Breast epithelium (tissue), 4 donors: ENCODE measurements at places on chromosomes 7 and 10. TPM values are rescaled to one million over a fixed set of nuclear protein-coding genes. Genes with fewer than 3 reads are reported as not detected.

DNA sequence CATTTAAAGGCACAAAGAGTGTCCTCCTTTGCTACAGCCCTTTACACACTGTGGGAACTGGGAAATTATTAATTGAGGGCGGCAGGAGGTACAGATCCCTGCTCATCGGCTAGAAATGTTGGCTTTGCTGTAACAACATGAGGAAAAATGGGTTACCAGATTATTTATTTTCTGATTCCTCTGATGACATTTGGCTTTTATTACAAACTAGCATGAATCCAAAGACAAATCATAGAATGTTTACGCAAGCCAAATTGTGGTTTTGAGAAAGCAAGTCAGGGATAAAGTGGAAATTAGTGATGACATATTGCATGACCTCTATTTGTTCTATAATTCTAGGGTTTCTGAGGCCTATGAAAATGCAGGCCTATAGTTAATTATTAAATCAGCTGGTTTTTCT, 126.1 kb upstream of the TMEM196 start:
- no peak for DNase-seq
- H3K27ac ChIP-seq, result no peak overlapping the region
- no peaks in the 10 kb centered on the region for H3K36me3 ChIP-seq
- no peaks in the 10 kb centered on the region for H3K27me3 ChIP-seq

DNA sequence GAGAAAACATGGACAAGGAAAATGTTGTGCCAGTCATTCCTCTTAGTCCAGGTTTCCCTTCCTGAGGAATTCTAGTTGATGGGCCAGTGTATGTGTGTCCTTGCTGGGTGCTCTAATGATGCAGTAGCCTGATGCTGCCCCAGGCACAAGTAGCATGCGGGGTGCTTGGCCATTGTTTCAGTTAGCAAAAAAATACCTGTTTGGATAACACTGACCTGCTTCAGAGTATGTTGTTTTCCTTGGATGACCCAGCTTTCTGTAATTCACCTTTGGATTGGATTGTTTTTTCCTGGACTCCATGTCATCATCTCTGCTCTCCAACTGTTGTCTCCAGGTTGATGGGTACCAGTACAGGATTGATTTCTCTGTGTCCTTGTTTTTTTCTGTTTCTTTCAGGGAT, 169.2 kb downstream of the SND1 start:
- no peaks in the 10 kb centered on the region for H3K27me3 ChIP-seq
- no peak overlapping the region for H3K4me3 ChIP-seq
- H3K27ac ChIP-seq, result no peak overlapping the region
- H3K36me3 ChIP-seq, result no peaks in the 10 kb centered on the region
- no peak for DNase-seq
- no peaks in the 10 kb centered on the region for H3K4me1 ChIP-seq

DNA sequence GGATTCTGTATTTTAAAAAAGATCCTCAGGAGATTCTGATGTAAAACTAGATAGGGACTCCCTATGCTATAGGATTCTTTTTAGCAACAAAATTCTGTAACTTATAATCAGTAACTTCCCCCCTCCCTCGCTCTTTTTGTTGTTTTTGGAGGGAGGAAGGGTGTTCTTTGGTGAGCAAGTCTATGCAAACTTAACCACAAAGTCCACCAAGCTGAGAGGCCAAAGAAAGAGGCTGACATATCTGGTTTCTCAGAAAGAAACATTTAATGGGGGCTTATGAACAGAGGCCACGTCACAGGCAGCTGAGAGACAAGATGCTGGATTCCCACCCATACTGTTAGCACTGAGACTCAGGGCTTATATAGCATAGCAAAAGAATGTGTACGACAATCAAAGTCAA, 14.3 kb upstream of the ABCB5 start:
- no peaks in the 10 kb centered on the region for H3K4me1 ChIP-seq
- H3K4me3 ChIP-seq, result no peak overlapping the region
- DNase-seq, result no peak
- H3K36me3 ChIP-seq, result no peaks in the 10 kb centered on the region
- H3K27me3 ChIP-seq, result no peaks in the 10 kb centered on the region

DNA sequence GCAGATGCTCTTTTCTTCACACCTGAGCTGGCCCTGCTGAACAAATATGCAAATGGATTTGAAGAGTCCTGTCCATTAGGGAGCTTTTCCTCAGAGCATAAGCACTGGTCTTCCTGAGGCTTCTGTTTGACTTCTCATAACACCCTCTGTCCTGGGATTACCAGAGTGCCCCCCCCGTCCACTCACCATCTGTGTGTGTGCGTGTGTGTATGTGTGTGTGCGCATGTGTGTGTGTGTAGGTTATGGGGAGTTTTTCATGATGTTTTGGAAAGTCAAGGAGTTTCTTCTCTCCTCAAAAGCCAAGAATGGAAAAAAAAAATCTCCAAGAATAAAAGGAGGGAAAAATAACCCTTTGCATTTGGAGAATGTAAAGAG, 57.7 kb upstream of the COMTD1 start:
- H3K4me1 ChIP-seq, result no peaks in the 10 kb centered on the region
- no peak overlapping the region for H3K4me3 ChIP-seq
- no peak for DNase-seq
- peak overlapping the region; percentile 87 for H3K27ac ChIP-seq
- no peaks in the 10 kb centered on the region for H3K27me3 ChIP-seq

- H3K27ac ChIP-seq, result no peak overlapping the region
- no peak for DNase-seq
- H3K4me3 ChIP-seq, result no peak overlapping the region
- no peaks in the 10 kb centered on the region for H3K4me1 ChIP-seq
- H3K36me3 ChIP-seq, result no peaks in the 10 kb centered on the region
These were observed 8.7 kb upstream of the BHLHA15 start for GRCh38 chr7:98202367-98203195.

- no peaks in the 10 kb centered on the region for H3K36me3 ChIP-seq
- peak overlapping the region; percentile 71 for H3K4me3 ChIP-seq
- peak overlapping the region; percentile 87 for H3K27ac ChIP-seq
- no peaks in the 10 kb centered on the region for H3K27me3 ChIP-seq
- H3K4me1 ChIP-seq, result peaks cover 5% of the 10 kb centered on the region
These were observed 25.9 kb downstream of the ZNF775 start for GRCh38 chr7:150404805-150405583.

DNA sequence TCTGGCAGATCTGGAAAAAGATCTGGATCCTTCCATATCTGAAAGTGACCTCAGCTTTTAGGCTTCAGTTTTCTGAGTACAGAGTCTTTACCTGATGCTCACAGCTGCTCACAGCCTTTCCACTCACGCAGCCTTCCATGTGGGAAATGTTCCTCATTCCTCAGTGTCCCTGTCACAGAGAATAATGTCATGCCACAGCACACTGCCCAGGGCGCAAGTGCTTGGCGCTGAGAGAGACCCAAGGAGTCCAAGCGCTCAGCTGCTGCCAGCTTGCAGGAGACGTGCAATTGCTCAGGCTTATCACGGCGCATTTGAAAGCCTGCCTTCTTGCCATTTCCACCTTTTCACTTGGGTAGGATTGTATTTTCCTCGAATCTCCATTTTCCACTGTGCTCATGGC, 271.9 kb upstream of the MKI67 start:
- no peak overlapping the region for H3K4me3 ChIP-seq
- no peak for DNase-seq
- H3K27me3 ChIP-seq, result no peaks in the 10 kb centered on the region
- no peaks in the 10 kb centered on the region for H3K4me1 ChIP-seq
- no peaks in the 10 kb centered on the region for H3K36me3 ChIP-seq

GRCh38 chr10:93838278-93838677, 55.5 kb upstream of the SLC35G1 start:
- no peak for DNase-seq
- no peaks in the 10 kb centered on the region for H3K27me3 ChIP-seq
- no peak overlapping the region for H3K27ac ChIP-seq
- H3K4me1 ChIP-seq, result no peaks in the 10 kb centered on the region
- no peaks in the 10 kb centered on the region for H3K36me3 ChIP-seq

DNA sequence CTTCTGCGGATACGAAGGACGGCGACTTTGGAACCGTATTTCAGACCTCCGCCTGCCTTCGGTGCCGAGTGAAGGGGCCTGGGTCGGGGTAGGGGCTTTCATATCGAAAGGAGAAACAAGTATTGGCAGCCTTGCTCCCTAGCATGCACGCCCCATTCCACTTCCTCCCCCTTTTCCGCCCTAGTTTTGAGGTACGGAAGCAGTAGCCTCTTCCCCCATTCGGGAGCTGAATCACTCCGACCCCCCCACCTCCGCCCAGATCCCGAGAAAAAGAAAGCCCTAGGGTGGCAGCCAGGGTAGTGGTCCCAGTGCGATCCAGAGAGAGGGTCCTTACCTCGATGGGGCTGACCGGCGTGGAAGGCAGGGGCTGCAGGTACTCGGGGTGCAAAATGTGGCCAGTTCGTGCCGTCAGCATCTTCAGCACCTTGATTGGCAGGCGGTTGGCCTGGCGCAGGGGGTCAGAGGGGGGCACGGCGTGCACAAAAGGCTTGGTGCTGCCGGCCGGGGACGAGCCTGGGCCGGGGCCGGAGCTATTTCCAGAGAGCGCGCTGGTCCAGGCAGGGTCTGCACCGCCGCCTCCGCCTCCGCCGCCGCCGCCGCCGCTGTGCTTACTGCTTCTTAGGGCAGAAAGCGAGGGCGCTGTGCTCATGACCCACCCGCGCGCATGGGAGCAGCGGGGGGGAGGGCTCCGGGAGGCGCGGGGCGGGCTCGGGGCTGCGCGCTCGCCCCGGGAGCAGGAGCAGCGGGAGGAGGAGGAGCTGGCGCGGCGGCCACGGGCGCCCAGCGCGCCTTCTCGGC, 594 bp downstream of the ZNF503 start:
- no peaks in the 10 kb centered on the region for H3K27me3 ChIP-seq
- no peaks in the 10 kb centered on the region for H3K36me3 ChIP-seq
- no peaks in the 10 kb centered on the region for H3K4me1 ChIP-seq
- peak overlapping the region; percentile 94 for H3K27ac ChIP-seq
- peak; percentile 56 for DNase-seq

GRCh38 chr7:97446361-97446760, 285.5 kb upstream of the TAC1 start:
- DNase-seq, result no peak
- H3K4me1 ChIP-seq, result no peaks in the 10 kb centered on the region
- H3K36me3 ChIP-seq, result no peaks in the 10 kb centered on the region
- no peaks in the 10 kb centered on the region for H3K27me3 ChIP-seq

GRCh38 chr7:140604760-140605159, 35.9 kb downstream of the DENND2A start:
- peaks cover 4% of the 10 kb centered on the region for H3K4me1 ChIP-seq
- H3K36me3 ChIP-seq, result no peaks in the 10 kb centered on the region
- DNase-seq, result no peak
- H3K27me3 ChIP-seq, result no peaks in the 10 kb centered on the region
- H3K4me3 ChIP-seq, result no peak overlapping the region
- no peak overlapping the region for H3K27ac ChIP-seq

- H3K4me3 ChIP-seq, result no peak overlapping the region
- DNase-seq, result no peak
- H3K27ac ChIP-seq, result no peak overlapping the region
- no peaks in the 10 kb centered on the region for H3K27me3 ChIP-seq
- no peaks in the 10 kb centered on the region for H3K36me3 ChIP-seq
These were observed 16.0 kb downstream of the PAPSS2 start for GRCh38 chr10:87675396-87676376.

GRCh38 chr7:76278540-76278939, 23.9 kb upstream of the HSPB1 start:
- no peak for DNase-seq
- no peaks in the 10 kb centered on the region for H3K27me3 ChIP-seq
- no peaks in the 10 kb centered on the region for H3K36me3 ChIP-seq
- no peak overlapping the region for H3K27ac ChIP-seq

GRCh38 chr10:127182161-127182560, 14.2 kb downstream of the INSYN2A start:
- no peaks in the 10 kb centered on the region for H3K4me1 ChIP-seq
- no peak for DNase-seq
- H3K27ac ChIP-seq, result no peak overlapping the region

- peaks cover 7% of the 10 kb centered on the region for H3K36me3 ChIP-seq
- H3K4me1 ChIP-seq, result peaks cover 23% of the 10 kb centered on the region
- H3K27ac ChIP-seq, result peak within 1 kb of the TSS; percentile 99
- peak within 1 kb of the TSS; percentile 91 for H3K4me3 ChIP-seq
- peak; percentile 53 for DNase-seq
These were observed at the start of gene LRCH4 for GRCh38 chr7:100585511-100586265. Gene LRCH4, minus strand, starts transcription at chr7:100586129. Its CDS starts 29 bp downstream, at chr7:100586100.

DNA sequence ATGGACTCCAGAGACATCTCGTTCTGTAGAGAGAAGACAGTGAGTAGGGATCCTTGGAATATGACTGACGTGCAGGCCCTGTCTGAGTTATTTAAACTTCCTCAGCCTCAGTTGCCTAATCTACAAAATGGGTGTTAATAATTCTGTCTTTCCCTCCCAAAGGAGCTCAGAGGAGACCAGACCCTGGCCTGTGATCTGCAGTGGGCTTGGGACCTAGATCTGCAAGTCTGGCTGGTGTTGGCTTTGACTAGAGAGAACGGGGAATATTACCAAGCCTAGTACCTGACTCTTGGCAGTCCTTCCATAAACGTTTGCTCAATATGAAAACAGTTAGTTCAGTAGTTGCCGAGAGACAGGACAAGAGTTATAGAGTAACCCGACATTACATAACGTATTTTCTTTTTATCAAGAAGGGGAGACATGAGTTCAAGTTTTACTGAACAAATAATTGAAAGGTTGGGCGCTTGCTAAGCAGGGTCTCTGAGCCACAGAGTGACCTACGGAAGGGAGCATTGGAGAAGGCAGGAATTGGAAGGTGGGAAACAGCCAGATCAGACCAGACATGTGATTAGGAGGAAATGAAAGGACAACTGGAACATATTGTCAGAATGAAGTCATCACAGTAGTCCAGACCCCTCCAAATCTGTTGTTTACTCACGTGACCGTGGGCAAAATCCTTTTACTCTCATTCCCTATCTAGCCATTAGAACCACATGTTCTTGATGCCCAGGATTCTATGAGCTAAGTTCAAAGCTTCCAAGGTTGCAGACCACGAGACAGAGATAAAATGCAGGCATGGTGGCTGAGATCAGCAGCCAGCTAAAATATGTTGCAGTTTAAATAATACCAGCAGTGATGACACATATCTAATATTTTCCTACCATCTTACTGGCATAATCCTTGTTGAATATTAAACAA, 10.9 kb upstream of the CYP3A4 start:
- H3K36me3 ChIP-seq, result no peaks in the 10 kb centered on the region
- no peaks in the 10 kb centered on the region for H3K27me3 ChIP-seq
- DNase-seq, result no peak
- H3K4me3 ChIP-seq, result no peak overlapping the region
- H3K27ac ChIP-seq, result no peak overlapping the region

- DNase-seq, result no peak
- no peaks in the 10 kb centered on the region for H3K4me1 ChIP-seq
- H3K27ac ChIP-seq, result no peak overlapping the region
- H3K27me3 ChIP-seq, result no peaks in the 10 kb centered on the region
These were observed 459.0 kb upstream of the STEAP1 start for GRCh38 chr7:89695241-89695640.

Gene THNSL1
- 1.6 TPM for total RNA-seq

Gene CYP26C1
- 0.16 TPM for total RNA-seq

Gene CYP2C19
- total RNA-seq, result not detected

Gene RHOBTB1
- total RNA-seq, result 13.4 TPM

Gene OR9A4
- 0.66 TPM for total RNA-seq

Gene NUTM2B
- 0.59 TPM for total RNA-seq

Gene FAM170B
- total RNA-seq, result not detected

Gene AMPH
- total RNA-seq, result 15.1 TPM

Gene RET
- total RNA-seq, result 0.96 TPM

Gene RAB18
- total RNA-seq, result 43.4 TPM

Gene SP4
- total RNA-seq, result 32.8 TPM

Gene MUC12
- not detected for total RNA-seq

Gene TNKS2
- 50.8 TPM for total RNA-seq

Gene PRTFDC1
- 2.6 TPM for total RNA-seq

Gene NPFFR1
- total RNA-seq, result not detected
